Epithelial cell of proximal tubule (primary cell): ENCODE measurements at places on chromosomes 11 and 22. TPM values are rescaled to one million over a fixed set of nuclear protein-coding genes. Genes with fewer than 3 reads are reported as not detected.

DNA sequence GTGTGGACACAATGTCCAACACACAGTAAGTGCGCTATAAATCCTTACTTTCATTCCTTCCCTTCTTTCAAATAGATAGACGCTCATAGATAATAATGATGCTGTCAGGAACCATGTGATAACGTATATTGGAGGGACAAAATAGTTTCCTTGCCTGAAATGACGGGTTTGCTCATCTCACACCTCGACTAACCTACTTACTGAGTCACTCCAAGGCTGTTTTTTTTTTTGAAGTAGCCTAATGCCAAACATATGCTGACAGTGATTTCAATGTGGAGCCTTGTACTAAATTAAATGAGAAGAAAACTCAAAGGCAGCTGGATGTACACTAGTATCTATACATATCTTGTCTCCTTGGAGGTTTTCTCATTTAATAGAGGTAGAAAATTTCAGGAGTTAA, 400.5 kb downstream of the NELL1 start:
- DNase-seq: no peak

GRCh38 chr22:39501644-39502108, 414 bp upstream of the MIEF1 start:
- no peak for DNase-seq

DNA sequence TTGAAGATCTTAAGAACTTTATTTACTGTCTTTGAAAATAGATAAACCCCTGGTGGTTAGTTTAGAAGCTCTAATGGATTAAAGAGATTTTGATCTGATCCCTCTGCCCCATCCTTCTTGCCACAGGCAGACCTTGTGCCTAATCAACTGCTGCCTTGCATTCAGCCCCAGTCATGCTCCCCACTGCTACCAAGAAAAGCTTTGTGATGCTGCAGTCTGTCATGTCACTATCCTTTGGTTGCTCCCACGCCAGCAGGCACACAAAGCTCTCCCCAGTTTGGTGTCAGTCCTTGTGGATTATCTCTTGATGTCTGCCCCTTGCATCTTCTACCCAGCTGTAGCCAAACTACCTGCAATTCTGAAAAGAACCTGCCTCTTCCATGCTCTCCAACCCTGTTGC, 112.2 kb downstream of the MTNR1B start:
- DNase-seq: no peak

GRCh38 chr11:11748706-11749365, 92.9 kb upstream of the USP47 start:
- no peak for DNase-seq

BARX2 gene
- 0.22 and 0.40 TPM in 2 replicates for total RNA-seq

DNA sequence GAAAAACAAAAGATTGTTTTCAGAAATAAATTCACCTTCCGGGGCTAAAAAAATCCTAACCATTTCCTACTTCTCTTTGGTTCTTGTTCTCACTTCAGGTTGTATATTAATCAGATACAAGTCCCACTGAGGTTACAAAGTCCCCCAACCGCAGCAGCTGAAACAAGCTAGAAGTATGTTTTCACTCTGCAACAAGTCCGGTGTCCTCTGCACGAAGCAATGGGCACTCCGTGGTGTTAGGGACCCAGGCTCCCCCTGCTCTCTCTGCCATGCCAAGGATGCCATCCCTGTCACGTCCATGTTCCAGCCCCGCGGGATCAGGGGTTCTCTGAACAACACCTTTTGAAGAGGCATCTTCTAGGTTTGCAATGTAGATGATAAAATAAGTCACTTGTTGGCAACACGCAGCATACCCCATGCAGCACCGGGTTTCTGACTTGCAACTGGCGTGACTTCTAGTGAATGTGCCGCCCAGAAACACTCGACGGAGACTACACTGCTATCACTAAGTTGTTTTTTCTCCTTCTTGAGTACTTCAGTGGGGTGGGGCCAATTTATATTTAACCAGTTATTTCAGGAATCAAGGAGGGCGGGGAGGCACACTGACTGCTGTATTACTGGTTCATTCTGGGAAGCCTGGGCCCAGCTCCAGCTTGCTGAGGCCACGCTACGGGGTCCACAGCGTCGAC, 25.4 kb upstream of the GSTP1 start:
- no peak for DNase-seq

PLET1 gene
- not detected in 2 replicates for total RNA-seq

SLC16A8 gene
- total RNA-seq: 0.06 and 0.65 TPM in 2 replicates
